ENCODE measurements at places on chromosomes 6 and 20.

- H3K4me1 ChIP-seq = no peaks in the 10 kb centered on the region
- no peaks in the 10 kb centered on the region for H3K27me3 ChIP-seq
- no peak overlapping the region for H3K4me3 ChIP-seq
- no peak overlapping the region for H3K27ac ChIP-seq
- DNase-seq = no peak
- no peaks in the 10 kb centered on the region for H3K36me3 ChIP-seq
Measured at GRCh38 chr6:82906489-82906888, 159.2 kb downstream of the UBE3D start.

DNA sequence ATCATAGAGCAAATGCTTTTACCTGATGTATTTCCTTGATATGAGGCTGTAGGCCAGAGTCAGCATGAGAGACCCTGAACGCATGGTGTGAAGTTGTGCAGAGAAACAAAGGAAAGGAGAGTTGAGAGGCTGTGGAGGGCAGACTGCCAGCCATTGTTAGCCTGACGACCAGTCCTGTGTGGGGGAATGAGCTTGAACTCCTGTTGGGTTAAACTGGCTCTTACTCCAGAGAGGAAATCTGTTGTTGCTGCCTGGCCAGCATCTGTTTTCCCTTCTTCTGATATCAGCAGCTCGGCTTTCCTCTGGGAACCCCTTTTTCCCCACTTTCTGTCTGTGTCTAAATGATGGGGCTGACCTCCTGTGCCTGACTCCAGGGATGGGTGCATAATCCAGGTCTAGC lies 158.2 kb upstream of the ZFP64 start:
- no peaks in the 10 kb centered on the region for H3K4me1 ChIP-seq
- no peaks in the 10 kb centered on the region for H3K27me3 ChIP-seq
- H3K36me3 ChIP-seq = no peaks in the 10 kb centered on the region
- no peak overlapping the region for H3K4me3 ChIP-seq
- DNase-seq = no peak

DNA sequence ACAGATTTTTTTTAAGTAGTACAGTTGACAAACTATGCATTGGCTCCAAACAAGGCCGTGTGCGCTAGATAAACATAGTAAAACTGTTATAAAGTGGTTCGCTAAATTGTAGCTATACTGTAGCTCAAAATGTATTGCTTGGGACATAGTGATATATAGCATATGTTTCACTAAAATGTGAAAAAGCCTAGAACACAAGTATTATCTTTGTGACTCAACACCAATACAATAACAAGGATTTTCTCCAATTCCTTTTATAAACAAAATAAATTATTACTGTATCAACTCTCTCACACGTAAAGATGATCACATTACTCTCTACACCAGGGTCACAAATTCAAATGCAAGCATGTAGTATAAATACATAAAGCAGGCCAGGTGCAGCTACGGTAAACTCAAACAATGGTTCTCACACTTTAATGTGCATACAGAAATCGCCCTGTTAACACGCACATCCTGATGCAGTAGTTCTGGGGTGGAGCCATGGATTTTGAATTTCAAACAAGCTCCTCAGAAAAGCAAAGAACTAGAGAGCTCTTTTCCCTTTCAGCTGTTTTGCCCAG lies 214.6 kb downstream of the GMDS start:
- no peak for DNase-seq
- no peaks in the 10 kb centered on the region for H3K27me3 ChIP-seq
- H3K27ac ChIP-seq = no peak overlapping the region
- H3K36me3 ChIP-seq = no peaks in the 10 kb centered on the region

- no peaks in the 10 kb centered on the region for H3K36me3 ChIP-seq
- DNase-seq = no peak
- H3K4me1 ChIP-seq = no peaks in the 10 kb centered on the region
- H3K27me3 ChIP-seq = no peaks in the 10 kb centered on the region
Measured at GRCh38 chr6:104625536-104625935, 234.2 kb downstream of the HACE1 start.
